ENCODE measurements at places on chromosomes 4 and X.

DNA sequence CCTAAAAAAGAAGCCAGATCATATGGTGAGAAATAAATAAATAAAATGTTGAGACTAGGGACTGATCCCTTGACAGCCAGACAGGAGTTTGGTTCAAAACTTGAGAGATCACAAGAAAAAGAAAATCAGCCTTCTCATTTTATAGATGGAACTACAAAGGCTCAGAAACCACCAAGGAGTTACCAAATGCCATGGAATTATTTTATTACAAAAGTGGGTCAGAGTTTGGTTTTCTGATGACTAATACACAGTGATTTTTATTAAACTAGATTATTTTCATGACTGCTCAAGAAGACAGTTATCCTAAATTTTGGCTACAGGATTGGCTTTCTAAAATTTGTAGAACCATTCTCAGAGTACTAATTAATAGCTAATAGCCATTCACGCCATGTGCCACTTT, 6.2 kb downstream of the CXCL1 start:
- DNase-seq: no peak

DNA sequence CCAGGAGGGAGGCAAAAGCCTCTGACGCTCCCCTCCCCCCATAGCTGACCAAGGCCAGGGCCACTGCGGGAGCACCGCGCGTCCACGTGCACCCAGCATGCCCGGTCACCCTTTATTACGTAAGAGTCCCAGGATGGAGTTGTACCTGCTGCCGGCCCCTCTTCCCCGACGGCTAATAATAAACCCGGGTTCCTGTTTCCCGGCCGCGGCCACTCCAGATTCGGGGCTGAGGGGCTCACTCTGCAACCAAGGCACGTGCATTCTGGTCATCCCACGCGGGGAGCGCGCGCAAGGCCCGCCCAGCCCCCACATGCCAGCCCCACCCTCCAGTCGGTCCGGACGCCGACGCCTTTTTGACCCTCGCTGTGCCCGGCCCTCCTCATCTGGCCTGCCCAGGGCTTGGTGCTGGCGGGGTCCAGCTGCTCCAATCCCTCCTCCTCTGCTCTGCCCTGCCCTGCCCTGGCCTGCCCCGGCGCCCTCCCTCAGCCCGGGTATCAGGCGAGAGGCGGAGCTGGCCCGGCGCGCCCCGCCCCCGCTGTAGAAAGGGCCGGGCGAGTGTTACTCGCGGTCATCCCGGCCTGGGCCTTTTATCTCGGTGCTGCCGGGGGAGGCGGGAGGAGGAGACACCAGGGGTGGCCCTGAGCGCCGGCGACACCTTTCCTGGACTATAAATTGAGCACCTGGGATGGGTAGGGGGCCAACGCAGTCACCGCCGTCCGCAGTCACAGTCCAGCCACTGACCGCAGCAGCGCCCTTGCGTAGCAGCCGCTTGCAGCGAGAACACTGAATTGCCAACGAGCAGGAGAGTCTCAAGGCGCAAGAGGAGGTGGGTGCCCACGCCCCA, 2.6 kb downstream of the MID1IP1 start:
- peak; percentile 52 for DNase-seq

DNA sequence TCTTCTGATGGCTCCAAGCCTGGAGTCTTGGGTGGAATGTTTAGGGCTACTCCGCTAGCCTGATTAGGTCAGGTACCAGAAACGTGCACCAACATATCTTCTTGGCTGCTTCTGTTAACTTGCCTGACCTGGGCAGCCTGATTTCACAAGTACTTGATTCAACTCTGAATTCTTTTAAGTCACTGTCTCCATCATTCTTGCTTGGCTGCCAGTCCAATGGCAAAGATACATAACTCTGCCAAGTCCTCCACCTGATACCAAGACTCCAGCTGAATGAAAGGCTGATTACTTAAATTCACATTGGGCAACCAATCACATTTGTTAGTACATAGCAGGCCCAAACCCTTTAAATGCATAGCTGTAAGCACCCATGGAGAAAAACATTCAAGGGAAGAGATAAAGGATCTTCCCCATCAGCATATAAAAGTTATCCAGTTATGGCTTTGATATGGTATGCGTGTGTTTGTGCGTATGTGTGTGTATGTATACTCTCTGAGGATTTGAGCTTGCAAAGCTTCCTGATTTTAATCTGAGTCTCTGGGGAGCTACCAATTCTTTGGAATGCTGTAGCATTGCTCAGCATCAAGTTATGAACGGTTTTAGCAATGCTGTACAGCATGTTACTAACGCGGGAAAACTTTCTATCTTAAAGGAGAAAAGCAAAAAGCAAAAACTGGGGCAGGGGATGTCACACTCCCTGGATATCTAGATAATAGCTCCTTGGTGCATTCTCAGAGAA, 917.2 kb downstream of the DMD start:
- no peak for DNase-seq

DNA sequence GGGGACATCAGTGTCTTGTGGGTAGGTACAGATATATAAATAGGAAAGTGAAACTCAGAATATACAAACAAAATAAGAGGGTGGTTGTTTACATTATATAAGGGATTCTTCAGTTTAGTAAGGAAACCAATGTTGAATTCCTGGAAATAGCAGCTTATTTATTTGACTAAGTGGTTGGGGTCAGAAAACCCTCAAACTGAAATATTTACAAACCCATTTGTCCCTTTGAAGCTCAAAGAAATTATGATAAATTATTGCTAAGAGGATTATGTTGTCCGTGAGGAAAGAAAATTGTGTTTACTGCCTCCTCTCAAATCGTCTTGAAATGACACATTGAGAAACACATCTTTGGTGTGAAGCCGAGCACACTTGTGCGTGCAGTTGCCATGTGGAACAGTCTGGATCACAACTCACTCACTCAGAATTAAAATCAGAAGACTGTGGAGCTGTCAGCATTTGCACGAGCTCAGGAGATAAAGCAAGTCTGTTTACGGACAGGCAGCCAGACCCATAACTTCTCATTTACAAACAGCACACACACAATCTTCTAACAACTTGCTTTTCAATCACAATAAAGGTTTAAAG, 46.8 kb upstream of the SETD7 start:
- no peak for DNase-seq

DNA sequence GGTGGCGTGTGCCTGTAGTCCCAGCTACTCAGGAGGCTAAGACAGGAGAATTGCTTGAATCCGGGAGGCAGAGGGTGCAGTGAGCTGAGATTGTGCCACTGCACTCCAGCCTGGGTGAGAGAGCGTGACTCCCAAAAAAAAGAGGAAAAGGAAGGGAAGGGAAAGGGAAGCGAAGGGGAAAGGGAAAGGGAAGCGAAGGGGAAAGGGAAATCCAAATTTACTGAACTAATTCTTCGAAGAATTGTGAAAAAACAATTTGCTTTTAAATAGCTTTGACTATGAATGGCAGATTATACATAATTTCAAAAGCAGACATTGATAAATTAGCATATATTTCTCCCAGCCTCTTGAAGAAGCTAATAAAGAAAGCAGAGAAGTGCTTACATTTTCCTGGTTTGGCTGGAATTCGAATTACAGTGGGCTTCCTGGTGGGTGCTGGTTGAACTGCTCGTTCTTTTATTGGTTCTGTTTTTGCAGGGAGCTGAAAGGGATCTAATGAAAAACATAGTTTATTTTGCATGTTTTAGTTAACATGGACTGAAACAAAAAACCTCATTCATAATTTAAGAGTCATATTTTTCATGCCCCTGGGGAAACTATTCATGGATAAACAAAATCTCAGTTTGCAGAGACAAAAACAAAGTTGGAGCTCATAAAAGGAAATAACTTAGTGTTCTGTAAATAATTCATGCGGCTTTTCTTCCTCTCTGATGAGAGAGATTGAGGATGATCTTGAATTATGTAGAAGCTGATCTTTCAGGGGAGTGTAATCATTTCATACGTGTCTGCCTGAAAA, 66.0 kb downstream of the RPS3A start:
- no peak for DNase-seq

DNA sequence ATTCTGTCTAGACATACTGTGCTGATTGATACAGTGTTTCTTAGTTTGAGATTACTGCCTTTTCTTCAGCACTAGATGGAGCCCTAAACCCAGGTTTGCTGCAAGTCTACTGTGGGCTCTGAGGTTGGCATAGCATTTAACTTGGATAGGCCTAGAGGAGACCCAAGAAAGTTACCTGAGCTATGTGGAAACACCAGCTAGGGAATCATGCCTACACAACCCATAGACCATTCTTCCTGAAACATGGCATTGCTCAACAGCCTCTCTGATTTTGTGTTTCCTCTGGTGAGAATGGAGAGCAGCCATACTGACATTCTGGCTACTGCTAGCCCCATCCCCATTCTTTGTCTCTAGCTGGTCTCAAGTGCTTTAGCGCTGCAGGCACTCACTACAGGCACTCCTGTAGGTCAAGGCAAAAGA, 287.7 kb upstream of the PCDH18 start:
- DNase-seq: no peak

DNA sequence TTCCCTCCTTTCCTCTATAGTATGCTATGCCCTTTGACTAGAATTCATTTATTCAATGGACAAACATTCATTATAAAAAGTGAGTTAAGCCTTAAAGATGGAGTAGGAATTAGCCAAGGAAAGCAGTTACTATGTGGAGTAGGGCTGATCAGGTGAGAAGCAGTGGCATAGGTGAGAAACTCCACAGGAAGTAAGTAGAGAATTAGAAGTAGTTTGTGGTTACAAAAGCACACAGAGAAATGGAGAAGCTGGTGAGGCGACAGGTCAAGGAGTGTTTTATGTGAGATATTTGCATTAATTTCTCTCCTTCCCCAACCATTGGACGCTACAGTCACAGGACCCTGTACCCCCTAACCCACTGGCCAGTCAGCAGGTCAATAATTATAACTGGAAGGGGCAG, 30.6 kb downstream of the SETD7 start:
- DNase-seq: no peak

- no peak for DNase-seq
Observed at GRCh38 chr4:16256343-16256742, 30.1 kb upstream of the TAPT1 start.
